Jurkat, Clone E6-1 (cell line): ENCODE measurements at places on chromosomes 12 and 14.
A peak's percentile ranks its signal among the peaks of the same experiment; 100 is the strongest.

DNA sequence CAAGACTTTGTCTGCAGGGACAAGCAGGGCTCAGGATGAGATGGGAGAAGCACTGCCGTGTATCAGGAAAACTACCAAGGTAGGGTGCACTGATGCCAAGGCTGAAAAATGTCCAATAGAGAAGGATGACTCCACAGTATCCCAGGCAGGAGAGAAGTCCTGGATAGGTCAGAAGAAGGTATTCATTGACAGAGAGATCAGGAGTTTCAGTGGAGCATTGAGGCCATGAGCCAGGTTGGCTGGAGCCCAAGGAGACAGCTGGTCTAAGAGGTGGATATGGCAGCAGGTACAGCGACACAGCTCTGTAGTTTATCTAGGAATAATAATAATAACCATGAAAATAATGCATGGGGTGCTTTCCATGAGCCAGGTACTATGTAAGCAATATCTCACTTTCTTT is 180.9 kb downstream of the EXOC5 start:
- DNase-seq, result no peak

DNA sequence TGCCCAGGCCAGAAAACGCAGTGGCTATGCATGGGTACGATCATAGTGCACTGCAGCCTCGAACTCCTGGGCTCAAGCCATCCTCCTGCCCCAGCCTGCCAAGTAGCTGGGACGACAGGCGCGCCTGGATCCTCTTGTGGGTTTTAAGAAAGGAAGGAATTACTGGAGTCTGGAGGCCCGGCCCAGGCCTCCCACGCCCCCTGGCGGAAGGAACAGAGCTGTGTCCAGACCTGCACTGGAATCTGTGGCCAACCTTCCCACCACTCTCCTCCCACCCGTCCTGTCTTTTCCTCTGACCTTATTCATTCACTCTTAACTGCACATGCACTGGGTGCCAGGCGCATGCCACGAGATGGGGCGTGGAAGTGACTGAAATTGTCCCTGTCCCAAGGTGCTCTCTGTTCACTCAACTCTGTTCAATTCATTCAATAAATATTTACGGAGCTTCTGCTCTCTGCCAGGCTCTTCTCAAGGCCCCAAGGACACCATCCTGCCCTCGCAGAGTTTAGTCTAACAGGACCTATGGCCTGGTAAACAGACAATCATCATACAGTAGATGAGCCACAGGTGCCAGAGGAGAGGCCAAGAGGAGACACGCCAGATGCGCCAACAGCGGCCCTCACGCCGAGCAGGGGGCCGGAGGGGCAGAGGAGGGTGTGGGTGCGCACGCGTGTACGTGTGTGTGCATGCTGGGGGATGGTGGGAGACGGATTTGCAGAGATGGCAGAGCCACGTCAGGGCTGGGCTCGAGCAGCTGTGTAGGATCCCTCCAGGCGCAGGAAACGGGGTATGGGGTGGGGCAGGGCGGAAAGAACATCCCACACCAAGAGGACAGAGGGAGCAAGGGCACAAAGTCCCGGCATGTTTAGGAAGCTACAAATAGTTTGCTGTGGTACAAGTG is 13.7 kb upstream of the TMEM106C start:
- no peak for DNase-seq

- no peak for DNase-seq
These were observed 6.4 kb downstream of the BCL11B start for GRCh38 chr14:99265571-99265970.

GRCh38 chr14:104930526-104931303 is 6.0 kb downstream of the PLD4 start:
- DNase-seq, result no peak

DNA sequence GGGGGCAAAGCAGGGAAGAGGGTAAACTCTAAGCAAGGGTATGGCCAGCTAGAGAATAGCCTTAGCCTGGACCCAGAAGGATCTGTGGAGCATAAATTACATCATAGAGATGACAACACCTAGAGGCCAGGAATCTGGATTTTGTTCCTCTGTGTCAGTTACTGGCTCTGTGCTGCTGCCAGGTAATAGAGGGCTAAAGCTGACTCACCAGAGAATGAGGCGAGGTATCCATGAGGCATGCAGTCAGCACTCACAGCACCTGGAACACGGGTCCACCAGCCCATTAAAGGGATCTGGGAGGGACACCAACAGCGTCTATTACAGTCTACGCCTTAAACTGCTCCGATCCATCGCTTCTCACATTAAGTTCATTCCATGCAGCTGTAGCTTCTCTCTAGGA is 74.9 kb upstream of the CMKLR1 start:
- DNase-seq, result no peak

DNA sequence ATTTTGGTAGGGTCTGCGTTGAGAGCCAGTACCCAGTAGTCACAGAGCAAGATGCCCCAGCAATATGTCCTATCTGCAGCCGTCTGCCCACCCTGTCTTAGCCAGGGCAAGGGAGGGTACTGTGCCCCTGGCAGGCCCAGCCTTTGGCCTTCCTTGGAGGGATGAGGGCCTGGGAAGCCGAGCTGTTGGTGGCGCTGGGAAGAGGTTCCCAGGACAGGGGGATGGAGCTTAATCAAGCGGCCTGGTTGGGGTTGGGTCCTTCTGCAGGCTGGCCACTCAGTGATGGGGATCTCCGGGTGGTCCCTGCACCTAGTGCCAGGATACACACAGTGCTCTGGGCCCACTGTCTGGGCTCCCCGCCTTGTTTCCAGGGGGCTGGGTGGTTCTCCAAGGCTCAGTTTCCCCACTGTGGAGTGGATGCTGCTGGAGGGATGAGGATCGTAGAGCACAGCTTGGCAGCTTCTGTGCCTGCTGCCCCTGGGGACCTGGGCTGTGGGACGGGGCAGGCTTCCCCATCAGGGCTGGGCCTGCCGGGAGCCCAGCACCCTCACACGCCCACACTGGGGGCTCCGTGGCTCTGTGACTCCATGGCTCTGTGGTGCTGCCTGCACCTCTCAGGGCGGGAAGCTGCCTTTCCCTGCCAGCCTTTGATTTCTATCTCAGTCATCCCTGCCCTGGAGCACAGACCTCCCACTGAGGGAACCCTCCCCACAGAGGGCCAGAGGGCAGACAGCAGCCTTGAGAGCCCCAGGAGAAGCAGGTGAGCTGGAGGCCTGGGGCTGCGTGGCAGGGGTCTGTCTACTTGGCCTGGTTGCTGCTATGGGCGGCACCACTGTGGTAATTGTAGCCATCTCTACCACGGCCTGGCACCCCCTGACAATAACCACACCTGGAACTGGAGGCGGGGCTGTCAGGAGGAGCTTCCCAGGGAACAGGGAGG is 357.0 kb downstream of the TMEM121 start:
- no peak for DNase-seq

DNA sequence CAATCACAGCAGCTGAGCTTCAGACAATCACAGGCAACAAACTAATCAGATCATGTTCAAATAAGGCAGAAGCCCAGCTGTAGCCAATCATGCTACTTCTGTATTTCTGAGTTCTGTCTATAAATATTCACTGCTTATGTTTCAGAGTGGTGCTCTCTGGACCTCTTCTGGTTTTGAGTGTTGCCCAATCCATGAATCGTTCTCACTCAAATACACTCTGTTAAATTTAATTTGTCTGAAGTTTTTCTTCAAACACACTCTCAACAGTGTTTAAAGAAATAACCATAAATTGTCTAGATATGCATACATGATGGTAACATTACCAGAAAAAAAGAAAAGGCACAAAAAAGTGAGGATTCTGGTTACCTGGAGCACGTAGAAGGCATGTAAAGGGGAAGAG is 77.9 kb upstream of the BBS10 start:
- DNase-seq, result no peak

DNA sequence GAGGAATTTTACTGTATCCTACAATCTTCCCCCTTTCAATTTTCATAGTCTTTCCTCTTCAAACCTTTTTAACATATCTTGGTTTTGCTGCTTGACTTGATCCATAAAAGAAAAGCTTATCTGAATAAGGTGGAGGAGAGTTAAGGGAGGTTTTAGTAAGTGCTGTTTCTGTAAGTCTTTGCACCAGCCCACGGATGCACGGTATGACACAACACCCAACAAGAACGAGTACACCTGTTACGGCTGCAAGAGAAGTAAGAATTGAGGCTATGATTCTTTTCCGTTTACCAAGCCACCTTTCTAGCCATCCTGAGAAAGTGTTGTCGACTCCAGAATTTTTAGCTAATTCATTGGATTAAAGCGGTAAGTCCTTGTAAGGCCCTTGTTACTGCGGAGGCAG is 26.1 kb upstream of the CPNE8 start:
- DNase-seq, result no peak

DNA sequence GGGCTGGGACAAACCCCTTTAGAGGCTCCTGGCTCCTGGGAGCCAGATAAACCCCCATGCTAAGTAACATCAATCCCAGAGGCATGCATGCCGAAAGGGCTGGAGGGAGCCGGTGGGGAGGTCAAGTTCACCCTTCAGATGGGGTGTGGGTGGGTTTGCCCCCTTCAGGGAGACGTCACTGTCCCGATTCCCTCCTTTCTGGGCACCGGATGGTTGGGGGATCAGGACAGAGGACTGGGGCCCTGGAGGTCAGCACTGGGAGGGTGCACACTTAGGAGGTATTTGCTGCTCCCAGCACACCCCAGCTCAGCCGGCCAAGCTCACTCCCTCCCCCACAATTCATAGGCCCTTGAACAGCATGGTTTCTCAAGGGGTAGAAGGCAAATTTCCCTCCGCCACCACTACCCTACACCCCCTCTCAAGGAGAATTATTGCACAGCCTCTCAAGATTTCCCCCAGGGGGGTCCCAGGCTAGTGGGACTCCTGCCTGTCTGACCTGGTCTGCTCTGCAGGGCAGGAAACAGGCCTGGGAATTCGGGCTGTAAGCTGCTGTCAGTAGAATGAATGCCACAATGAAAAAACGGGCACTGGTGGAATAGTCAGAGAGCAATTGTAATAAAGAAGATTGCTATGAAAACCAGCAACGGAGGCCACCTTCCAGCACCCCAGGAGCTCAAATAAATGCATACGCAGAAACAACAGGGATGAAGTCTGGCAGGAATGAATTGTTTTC is 63.5 kb downstream of the GALNT16 start:
- DNase-seq, result no peak

GRCh38 chr14:22919601-22919921 is 612 bp upstream of the RBM23 start:
- no peak for DNase-seq

- DNase-seq, result no peak
These were observed 41.1 kb downstream of the GPR19 start for GRCh38 chr12:12654691-12655460.

- no peak for DNase-seq
These were observed 25.5 kb downstream of the SUSD6 start for GRCh38 chr14:69636718-69637480.

DNA sequence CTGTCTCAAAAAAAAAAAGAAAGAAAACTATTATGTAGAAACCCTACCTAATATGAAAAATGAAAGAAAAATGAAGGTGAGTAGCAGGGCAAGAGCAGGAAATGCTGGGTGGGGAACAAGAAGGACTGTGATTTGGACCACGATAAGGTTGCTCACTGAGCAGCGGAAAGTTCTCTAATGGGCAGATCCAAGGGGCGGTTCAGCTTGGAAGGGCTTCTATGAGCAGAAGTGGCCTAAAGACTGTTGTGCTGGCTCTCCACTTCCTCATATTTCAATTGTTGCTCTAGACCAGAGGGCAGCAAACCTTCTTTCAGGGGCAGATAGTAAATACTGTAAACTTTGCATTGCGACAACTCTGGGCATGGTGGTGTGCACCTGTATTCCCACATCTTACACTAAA is 16.3 kb upstream of the NFYB start:
- DNase-seq, result no peak

DNA sequence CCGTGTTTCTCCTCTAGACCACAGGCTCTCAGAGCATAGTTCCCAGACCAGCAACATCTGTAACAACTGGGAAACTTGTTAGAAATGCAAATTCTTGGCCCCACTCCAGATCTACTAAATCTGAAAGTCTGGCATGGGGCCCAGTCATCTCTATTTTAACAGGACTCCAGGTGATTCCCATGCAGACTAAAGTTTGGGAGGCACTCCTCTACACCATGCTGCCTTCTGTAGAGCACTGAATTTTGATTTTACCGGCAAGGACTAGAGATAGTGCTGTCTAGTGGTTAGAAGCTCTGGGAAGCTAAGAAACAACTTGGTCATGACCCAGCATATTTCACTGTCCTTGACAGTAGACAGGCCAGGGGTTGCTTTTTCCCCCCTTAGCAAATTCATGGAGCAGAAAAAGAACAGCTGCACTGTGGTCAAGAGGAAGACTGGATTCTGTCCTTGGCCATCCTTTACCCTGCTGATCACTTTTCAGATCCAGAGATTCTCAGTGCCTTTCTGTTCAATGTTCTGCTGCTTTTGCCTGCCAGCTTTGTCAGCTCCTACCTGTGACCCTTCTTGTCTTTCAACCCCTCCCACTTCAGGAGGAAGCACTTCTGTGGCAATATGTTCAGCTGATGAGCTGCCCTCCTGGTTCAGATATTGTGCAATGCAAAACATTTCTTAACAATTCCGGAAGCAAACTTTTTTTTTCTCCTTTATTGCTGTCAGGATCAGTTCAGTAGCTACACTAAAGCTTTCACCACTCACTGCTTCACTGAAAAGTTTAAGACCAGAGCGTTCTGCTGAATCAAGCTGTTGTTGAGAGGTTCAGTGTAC is 133.8 kb upstream of the NUDT4 start:
- peak; percentile 89 for DNase-seq

GRCh38 chr12:110312581-110313360 is 31.7 kb downstream of the ATP2A2 start:
- no peak for DNase-seq

GRCh38 chr12:42776396-42776795 is 186.8 kb upstream of the PRICKLE1 start:
- no peak for DNase-seq

- DNase-seq, result no peak
These were observed 16.9 kb downstream of the LRRK2 start for GRCh38 chr12:40241741-40242140.

DNA sequence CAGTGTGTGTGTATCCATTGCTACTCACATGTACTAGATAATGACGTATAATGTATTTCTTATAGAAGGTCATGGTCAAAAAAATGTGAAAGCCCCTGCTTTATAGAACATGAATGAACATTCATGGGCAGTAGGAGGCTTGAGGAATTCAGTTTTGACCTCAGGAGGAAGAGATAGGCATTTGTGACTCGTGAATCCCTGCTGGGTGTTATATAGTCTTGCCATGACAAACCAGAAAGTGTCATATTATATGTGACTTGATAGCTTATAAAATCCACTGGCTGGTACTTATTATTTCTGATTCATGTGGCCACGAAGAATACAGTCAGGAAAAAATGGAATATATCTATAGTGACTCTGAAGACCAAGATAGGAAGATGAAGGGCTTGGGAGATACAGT is 287.6 kb downstream of the CEP128 start:
- no peak for DNase-seq

DNA sequence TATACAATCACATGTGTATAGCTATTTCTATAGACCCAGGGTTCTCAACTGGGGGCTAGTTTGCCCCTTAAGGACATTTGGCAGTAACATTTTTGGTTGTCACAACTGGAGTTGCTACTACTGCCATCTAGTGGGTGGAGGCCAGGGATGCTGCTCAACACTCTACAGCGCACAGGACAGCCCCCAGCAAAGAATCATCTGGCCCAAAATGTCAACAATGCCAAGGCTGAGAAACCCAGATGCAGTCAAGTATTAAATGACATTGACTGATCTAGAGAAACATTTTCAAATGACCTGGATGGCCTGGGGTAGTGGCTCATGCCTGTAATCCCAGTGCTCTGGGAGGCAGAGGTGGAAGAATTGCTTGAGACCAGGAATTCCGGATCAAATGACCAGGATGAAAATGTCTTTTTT is 5.8 kb downstream of the WSB2 start:
- DNase-seq, result peak; percentile 74
